ENCODE measurements at places on chromosomes 4 and X.

- DNase-seq, result no peak
Observed at GRCh38 chr4:38163216-38164006, 203.2 kb downstream of the PTTG2 start.

DNA sequence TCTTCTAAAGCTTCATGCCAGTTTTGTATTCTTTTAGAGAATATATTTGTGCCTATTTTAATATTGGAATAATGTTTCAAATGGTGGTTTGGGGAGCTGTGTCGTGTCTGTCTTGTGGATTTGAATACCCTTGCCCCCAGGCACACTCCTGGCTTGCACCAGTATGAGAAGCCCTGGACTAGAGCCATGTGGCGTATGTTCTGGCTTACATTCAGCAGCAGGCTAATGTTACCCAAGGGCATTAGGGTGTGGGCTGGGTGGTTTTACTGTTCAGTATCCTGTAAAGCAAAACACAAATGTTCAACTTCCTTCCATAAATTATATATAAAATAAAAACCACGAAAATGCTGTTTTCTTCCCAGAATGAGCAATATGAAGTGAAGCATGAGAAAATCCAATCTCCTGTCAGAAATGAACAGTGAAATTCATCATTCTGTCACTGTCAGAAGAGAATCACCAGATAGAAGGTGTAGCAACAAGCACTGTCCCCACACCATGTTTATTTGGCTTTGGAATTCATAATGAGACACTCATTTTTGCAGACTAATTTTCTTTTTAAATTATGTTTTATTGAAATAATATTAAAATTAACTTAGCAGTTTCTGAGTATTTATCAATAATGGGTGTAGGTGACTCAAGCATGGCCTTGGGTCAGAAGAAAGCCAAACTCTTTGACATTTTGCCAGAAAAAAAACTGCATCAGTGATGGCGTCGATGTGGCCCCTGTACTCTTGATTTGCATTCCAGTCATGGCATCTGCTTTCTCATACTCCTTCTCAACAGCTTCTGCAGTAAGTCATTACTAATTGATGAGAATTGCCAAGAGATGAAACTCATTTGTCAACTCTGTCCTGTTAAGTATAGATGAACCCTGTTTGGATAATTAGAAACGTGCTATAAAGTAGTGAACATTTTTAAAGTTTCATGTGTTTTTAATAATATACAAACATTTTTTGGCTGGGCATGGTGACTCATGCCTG is 43.8 kb downstream of the WWC2 start:
- DNase-seq, result no peak

GRCh38 chr4:39942507-39942906 is 35.2 kb downstream of the PDS5A start:
- no peak for DNase-seq

GRCh38 chr4:137116144-137116543 is 416.1 kb downstream of the PCDH18 start:
- no peak for DNase-seq

GRCh38 chrX:114073926-114074325 is 510.0 kb upstream of the HTR2C start:
- no peak for DNase-seq

- DNase-seq, result no peak
Observed at GRCh38 chr4:25310066-25310802, 2.3 kb upstream of the ZCCHC4 start.

DNA sequence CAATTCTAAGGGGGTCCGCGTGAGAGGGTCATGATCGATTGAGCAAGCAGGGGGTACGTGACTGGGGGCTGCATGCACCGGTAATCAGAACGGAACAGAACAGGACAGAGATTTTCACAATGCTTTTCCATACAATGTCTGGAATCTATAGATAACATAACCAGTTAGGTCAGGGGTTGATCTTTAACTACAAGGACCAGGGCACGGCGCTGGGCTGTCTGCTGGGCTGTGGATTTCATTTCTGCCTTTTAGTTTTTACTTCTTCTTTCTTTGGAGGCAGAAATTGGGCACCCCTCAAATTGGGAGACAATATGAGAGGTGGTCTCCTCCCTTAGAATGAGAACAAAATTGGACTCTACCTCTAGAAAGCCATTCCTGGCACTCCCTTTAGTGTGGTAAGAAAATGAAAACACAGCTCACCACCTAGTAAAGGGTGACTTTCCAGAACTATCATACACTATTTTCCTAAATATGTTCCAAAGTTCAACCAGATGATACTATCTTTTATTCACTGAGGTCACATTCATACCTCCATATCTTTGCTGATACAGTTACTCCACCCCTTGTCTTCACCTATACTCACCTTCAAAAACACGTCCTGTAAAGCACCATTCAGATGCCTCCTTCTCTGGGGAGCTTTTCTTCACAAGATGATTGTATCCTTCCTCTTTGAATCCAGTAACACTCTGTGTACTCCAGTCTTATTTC is 1058.3 kb upstream of the SLIT2 start:
- no peak for DNase-seq

DNA sequence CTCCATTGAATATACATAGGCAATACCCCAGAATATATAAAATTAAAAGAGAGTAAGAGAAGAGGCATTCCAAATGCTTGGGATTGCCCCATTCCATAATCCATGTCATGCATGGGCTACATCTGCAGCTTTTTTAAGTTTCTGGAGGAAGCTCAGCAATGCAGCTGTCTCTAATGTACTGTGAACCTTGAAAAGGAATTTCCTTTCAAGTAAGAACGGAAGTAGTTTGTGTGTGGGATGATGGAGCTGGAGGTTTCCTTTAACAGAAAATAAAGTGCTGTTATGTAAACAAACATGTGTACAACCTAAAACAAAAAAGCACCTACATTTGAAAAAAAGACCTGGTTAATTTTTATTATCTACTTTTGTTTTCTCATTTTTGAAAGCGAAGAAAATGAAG is 303.5 kb downstream of the BMPR1B start:
- no peak for DNase-seq

DNA sequence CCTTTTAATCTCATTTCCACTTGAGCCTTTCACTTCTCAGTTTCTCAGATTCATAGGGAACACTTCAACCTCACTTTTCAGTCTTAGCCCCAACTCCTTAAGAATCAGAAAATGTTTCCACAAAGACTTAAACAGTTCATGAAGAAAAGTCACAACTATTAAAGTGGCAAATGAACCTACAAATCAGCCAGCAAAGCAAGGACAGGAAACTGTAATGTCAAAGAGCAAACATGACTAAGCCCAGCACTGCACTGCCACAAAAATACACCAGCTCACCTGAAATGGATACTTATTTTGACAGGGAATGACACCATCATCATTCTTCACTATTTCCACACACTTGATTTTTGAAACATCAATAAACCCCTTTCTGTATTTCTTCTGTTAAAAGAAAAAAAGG is 41.8 kb upstream of the TXK start:
- DNase-seq, result no peak

DNA sequence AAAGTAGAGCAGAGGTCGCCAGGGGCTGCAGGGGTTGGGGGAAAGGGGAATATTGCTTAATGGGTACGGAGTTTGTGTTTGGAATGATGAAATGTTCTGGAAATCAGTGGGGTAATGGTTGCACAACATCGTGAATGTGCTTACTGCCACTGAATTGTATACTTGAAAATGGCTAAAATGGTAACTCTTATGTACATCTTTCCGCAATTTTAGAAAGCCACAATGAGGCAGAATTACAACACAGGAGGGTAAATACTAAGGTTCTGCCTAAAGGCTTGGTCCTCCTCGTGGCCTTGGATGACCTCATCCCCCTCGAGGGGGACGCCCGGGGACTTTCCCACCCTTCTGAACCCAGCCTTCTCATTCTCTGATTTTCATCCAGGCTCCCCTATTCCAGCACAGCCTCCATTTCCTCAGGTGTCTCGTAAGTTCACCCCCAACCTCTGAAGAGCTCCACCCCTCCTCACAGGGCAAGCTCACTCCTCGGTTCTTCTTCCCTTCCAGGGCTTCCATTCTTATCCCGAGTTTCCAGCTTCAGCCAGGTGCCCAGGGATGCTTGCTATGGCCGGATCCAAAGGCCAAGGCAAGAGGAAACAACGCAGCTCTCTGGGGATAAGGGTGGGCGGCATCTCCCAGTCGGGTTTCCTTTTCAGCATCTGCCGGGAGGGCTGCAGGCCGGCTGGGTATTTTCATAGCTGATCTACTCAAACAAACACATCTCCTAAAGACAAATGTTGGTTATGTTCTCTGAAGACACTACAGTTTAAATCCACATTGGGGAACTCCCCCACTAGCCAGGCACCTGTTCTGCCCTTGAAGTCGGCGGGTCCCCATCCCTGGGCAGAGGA is 71.3 kb upstream of the ACSL1 start:
- DNase-seq, result no peak

DNA sequence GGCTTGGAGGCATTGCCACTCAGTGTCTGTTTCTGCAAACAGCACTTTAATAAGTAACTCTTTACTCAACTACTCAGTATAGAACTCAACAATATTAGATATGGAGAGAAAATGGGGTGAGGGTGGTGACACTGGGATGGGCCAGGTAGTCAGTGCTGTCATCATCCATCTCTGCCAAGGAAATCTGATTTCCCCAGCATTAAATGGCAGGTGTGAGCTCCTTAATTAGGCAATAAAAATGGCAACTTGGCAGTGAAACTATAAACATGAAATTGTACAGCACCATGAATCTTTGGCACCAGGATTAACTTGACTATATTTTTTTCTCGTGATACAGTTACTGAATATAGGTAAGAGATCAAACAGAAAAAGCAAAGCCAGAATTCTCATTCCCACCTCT is 146.2 kb downstream of the GLRA2 start:
- DNase-seq, result no peak

- peak; percentile 60 for DNase-seq
Observed at GRCh38 chr4:183471946-183472708, 27.7 kb downstream of the CDKN2AIP start.

GRCh38 chrX:99939883-99940232 is 470.2 kb downstream of the PCDH19 start:
- DNase-seq, result no peak

- no peak for DNase-seq
Observed at GRCh38 chr4:57426779-57427395, 316.7 kb upstream of the IGFBP7 start.

- DNase-seq, result no peak
Observed at GRCh38 chrX:28321286-28321685, 266.0 kb upstream of the IL1RAPL1 start.

GRCh38 chr4:152594978-152595925 is 59.4 kb upstream of the FBXW7 start:
- no peak for DNase-seq

GRCh38 chrX:10833299-10834169 is 213.1 kb upstream of the MID1 start:
- no peak for DNase-seq

GRCh38 chr4:179989975-179990374 is 2253.2 kb upstream of the TENM3 start:
- DNase-seq, result no peak
